ENCODE measurements at places on chromosomes 5 and 9.

DNA sequence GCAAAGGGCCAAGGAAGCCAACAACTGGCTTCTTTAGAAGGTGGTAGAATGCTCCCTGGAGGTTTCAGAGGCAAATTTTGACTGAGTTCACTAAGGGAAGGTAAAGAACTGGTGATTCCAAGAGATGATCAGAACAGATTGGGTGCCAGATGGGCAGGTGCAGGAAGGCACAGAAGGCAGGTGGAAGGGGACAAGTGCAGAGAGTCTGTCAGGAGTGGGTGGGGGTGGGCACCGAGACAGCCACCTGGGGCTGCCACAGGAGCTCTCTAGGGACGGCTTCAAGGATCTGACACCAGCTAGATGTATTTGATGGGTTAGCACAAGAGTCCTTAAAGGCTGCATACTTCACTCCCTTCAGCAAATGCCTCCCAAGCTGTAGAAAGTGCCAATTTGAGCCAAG, 207.3 kb downstream of the PTTG1 start:
- no peaks in the 10 kb centered on the region for H3K36me3 ChIP-seq
- no peak overlapping the region for H3K27ac ChIP-seq
- no peaks in the 10 kb centered on the region for H3K4me1 ChIP-seq
- peaks cover 5% of the 10 kb centered on the region for H3K27me3 ChIP-seq
- ATAC-seq = no peak

DNA sequence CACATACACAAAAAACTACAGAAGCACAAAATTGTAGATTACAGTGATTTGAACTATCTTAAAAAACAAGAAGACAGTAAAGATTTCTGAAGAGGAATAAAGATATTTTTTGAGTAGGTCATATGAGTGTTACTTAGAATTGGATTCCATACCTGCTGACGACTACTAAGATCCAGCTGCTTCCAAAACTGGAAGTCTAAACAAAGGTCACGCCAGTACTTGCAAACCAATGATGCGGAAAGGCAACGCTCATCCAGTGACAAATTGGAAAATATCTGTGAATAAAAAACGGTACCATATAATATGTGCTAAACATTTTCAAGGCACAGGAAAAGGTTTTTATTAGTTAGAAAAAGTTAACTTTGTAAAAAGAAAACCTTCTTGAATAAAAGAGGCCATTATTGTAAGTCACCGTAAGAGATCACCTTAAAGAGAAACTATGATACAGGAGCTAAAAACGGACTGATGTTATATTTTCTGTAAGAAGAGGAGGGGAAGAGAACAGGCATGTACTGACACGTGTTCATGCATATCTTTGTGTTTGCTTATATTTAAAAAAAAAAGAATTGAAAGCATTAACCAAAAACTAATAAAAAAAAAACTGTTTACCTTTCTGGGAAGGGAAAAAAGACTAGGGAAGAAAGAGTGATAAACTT, 14.1 kb downstream of the FBXL17 start:
- H3K4me3 ChIP-seq = no peak overlapping the region
- H3K27ac ChIP-seq = no peak overlapping the region
- peaks cover 4% of the 10 kb centered on the region for H3K36me3 ChIP-seq
- peaks cover 7% of the 10 kb centered on the region for H3K4me1 ChIP-seq

- H3K4me3 ChIP-seq = peak overlapping the region; percentile 91
- peaks cover 2% of the 10 kb centered on the region for H3K4me1 ChIP-seq
- no peaks in the 10 kb centered on the region for H3K36me3 ChIP-seq
- ATAC-seq = peak; percentile 3
- no peaks in the 10 kb centered on the region for H3K27me3 ChIP-seq
These were observed 958 bp upstream of the HSPA5 start for GRCh38 chr9:125241863-125242739.

GRCh38 chr9:83322438-83322837, 215.8 kb downstream of the FRMD3 start:
- ATAC-seq = no peak
- no peaks in the 10 kb centered on the region for H3K27me3 ChIP-seq
- H3K4me1 ChIP-seq = no peaks in the 10 kb centered on the region
- no peak overlapping the region for H3K27ac ChIP-seq
